IMR-90 (cell line): ENCODE measurements at places on chromosomes 5 and 9.

GRCh38 chr5:107578051-107578635, 92.6 kb downstream of the EFNA5 start:
- no peak for DNase-seq

DNA sequence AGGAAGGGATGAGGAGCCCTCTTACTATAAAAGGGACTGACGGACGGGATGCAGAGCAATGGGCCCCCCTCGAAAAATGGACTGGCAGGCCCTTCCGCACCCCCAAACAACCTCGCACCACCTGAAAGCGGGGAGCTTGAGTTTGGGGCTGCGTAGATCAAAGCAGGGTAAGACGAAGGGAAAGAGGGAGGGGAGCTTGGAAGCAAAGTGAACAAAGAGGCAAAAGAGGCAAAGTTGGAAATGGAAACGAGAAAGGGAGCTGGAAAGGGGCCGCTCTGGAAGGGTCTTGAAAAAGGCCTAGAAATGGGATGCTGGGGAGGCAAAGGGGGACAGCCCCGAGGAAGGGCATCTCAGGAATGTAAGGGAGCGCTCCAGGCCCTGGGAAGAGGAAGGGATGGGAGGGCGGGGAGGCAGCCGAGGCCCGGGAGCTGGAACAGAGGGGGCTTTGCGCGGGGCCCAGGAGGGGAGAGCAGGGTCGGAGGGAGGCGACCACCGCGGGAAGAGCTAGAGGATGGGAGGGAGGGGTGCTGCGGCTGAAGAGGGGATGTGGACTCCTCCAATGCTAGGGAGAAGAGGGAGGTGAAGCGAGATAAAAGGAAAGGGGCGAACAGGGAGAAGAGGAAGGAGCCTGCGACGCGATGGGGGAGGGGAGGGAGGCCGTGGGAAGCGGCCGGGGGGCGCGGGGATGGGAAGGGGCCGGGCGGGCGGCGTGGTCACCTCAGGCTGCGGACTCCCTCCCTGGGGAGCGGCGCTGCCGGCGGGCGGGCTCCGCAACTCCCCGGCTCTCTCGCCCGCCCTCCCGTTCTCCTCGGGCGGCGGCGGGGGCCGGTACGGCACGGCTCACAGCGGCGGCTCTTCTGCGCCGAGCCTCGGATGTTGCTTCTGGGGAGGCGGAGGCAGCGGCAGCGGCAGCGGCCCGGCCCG, 577 bp downstream of the RNF145 start:
- peak; percentile 28 for DNase-seq

GRCh38 chr5:150429410-150429873, 16.7 kb upstream of the CD74 start:
- no peak for DNase-seq

DNA sequence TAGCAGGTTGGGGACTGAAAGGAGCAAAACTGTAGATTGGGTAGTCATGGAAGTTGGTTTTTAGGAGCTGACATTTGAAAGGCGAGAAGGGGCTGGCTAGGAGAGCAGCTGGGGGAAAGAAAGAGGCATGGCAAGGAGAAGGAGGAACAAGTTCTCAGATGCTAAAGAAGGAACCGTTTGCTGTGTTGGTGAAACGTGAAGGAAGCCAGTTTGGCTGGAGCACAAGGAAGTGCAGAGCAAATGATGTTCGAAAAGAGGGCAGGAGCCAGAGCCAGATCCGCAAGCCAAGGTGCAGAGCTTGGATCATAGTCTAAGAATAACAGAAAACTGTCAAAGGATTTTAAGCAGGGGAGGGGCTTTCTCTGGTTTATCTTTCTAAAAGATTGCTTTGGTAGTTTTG, 276.6 kb downstream of the ASTN2 start:
- no peak for DNase-seq
